ENCODE measurements at places on chromosomes 2 and 18.

DNA sequence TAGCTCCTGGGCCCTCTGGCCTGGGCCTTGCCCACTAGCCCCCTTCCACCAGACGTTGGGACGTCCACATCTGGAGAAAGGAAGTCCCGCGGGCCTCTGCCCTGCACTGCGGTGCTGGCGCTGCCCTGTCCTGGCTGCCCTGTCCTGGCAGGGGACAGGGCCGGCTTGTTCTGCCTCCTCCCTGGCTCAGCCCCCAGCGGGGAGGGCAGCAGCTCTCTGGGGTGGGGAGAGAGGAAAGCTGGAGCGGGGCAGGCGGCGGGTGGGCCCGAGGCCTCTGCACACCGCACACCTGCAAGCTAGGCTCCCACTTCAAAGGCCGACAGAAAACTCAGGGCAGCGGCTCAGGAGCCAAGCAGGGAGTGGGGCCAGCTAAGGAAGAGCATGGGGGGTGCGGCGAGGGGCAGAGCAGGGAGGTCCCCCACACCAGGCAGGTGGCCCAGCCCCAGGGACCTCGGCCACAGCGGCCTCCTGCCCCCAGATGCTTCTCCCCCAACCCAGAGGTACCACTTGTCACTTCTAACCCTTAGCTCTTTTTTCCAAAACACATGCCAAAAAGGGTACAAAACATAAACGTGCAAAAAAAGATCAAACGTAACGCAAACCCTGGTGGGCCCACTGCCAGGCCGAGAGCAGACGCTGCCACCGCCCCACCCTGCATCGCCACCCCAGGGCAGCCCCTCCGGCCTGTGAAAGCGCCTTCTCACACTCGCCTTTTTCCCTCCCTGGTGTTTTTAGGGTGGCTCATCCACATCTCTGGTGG, 13.5 kb downstream of the SNED1 start:
- DNase-seq, result no peak

DNA sequence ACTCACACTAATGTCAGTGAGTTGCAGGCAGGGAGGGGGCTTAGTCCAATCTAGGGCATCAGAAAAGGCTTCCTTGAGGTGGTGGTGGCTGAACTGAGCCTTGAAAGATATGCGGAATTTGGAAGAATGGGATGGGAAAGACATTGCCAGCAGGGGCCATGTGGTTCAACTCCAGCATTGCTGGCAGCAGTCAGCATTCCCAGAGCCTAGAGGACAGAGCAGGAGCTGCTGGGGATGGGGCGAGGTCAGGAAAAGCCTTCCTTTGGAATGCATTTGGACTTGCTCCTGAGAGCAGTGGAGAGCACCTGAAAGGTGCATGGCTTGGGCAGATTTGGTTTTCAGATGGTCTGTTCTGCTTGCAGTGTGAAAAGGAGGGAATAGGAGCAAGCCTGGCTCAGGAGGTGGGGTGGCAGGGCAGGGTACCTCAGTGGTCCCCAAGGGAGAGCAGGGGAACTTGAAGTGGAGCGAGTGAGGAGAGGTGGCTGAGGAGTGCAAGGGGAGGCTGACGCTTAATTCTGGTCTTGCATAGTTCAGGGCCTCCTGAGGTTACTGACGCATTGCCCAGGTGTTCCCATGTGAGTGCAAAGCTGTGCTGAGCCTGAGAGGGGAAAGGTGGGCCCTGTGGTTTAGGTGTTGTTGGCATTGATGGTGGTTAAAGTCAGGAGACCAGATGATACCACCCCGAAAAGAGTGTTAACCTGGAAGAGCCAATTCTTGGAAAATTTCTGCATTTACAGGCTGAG, 112.1 kb upstream of the MGAT5 start:
- no peak for DNase-seq

DNA sequence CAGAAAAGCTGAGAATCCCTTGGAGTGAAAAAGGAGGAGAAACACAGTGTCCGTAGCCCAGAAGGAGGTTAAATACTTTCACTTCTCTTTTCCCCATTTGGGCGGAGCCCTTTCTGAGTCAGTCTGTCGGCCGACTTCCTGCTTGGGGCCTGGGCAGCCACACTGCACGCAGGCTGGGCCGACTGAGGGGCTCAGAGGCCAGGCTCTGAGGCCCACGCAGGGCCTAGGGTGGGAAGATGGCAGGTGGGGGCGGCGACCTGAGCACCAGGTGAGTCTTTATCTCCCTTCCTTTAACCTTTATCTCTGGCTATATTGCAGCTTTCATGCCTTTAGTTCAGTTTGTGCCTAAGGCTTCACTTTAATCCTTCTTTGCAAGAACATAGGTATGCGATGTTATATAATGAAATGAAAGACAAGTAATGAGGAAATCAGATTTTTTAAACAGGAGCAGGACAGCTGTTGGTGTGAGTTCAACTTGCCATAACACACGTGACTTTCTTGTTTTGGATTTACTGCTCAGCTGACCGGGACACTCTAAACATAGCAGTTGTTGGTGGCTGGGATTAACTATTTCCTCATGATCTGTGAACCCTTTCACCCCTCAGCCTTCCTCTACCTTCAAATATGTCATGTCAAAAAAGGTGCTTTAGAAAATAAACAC, at the start of gene SP100:
SP100 (plus strand) TSS at position 141 of the 661 bp plus-strand sequence; CDS start at position 237, 96 bp downstream.
- DNase-seq, result peak; percentile 89

DNA sequence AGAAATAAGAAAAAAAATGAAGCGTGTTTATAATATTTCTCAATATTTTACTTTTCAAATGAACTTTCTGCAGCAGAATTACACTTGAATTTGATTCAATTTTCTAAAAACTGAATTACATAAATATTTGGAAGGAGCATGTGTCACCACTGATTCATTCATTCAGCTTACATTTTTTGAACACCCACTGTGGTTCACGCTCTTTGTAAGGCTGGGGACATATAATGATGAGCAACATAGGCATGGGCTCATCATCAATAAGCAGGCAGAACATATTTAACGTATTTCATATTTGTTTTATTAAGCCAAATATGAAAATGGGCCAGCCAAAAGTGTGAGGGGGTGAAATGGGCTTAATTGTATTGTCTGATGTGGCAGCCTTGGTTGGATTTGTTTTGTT, 209.1 kb downstream of the CTNNA2 start:
- no peak for DNase-seq

DNA sequence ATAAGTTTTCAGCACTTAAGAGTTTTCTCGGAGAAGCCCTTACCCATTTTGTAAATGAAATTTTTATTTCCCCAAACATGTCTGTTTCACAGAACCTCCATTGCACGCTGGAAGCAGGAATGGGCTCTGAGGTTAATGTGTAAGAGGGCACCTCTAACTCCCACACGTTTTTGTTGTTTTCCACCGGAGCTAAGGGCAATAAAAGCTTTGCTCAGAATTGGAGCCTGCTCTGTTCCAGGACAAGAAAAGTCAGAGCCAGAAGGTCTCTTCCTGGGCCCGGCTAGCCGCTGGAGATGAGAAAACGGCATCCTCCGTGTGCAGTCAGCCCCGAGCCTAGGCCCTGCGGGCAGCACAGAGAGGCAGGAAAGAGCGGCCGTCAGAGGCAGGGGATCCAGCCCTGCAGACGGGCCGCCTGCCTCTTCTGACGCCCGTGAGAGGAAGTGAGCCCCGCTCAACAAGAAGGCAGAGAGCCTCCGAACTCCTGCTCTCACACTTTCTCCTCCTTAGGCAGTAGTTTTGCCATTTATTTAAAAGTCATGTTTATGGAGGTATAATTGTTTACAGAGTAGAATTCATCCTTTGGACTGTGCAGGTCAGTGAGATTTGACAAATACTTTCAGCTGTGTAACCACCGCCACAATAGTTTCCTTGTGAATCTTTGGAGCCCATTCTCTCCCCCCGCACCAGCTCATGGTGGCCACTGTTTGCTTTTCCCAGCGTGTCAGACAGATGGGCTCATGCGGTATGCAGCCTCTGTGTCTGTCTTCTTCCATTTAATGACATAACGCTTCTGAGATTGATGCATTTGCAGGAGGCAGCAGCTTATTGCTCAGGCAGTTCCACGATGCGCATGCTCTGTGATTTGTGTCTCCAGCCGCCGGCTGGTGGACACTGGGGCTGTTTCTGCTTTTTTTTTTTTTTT, 117.3 kb downstream of the GALR1 start:
- no peak for DNase-seq

- no peak for DNase-seq
Observed at GRCh38 chr2:99748344-99748743, 258.5 kb upstream of the REV1 start.

- DNase-seq, result no peak
Observed at GRCh38 chr2:204260901-204261300, 284.4 kb upstream of the PARD3B start.
